ENCODE measurements at places on chromosomes 4 and X.

GRCh38 chrX:131277543-131278136, 11.5 kb downstream of the IGSF1 start:
- DNase-seq: no peak

DNA sequence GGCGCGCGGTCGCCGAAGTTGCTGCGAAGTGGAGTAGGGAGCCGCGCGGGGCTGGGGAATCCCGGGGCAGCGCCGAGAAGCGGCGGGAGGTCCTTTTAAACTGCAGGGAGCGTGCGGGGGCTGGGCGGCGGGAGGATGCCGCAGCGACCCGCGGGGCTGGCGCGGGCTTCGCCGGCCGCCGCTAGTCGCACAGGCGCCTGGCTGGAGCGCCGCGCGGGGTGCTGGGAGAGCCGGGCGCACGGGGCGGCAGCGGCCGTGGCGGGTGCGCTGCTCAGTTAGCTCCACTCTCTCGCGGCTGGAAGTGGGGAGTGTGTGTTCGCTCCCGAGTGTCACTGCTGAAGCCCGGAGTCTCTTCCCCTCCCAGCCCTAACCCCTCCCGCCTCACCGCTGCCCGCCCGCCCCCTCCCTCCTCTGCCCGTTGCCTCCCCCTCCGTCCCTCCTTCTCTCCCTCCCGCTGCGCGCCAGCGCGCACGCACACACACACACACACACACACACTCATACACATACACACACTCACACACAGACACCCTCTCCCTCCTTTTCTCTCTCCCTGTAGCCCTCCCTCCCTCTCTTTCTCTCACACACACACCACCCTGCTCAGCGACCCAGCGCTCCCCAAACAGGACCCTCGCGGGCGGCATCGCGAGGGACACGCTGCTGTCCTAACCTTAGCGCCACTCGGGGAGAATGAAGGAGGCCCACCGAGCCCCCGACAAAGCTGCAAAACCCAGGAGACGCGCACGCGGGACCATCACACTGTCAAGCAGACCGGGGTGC, at the start of gene NDNF:
Gene NDNF (minus strand): TSS at position 312 of the 780 bp plus-strand sequence. CDS start 26,698 bp downstream, outside the sequence.
- peak; percentile 35 for DNase-seq

DNA sequence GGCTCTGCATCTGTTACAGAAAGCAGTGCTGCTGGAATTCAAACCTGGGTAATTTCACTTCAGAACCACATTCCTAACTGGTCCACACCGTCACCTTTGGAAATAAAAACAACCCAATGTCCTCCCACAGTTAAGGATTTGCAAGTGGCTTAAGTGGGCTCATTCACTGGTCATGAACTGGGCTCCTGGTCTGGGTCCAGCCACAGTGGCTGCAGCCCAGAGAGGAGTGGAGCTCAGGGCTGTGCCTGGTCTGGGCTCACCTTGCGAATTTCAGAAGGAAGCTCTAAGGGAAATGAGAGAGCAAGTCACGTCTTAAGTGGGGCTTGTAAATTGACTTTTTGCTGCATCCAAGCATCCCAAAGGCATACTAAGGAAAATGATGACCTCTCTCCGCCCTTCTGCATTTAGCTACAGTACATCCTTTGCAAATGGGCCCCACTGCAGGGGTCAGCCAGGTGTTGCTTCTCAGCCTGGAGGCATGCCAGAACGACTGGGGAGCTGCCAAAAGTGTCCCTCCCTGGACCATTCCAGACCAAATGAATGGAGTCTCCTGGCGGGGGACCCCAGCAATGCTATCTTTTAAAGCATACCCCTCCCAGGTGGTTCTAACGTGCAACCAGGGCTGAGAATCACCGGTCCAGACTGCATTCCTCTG, 25.6 kb upstream of the CRMP1 start:
- DNase-seq: no peak

DNA sequence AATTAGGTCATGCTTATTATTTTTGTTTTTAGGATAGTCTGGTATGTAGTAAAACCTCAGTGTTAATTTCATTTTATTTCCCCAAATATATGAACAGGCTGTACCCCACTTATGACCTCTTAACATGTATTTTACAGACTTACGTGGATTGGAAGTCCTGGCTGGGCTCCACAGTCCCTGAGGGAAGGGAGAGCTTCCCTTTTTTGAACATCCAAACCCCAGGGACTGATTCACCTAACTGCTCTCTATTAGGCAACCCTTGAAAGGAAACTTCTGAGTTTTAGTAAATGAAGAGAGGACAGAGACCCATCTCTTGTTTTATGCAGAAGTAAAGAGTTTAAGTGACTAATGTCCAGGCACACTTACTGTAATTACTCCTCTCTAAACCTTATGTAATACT, 233.1 kb upstream of the SPRY1 start:
- no peak for DNase-seq

DNA sequence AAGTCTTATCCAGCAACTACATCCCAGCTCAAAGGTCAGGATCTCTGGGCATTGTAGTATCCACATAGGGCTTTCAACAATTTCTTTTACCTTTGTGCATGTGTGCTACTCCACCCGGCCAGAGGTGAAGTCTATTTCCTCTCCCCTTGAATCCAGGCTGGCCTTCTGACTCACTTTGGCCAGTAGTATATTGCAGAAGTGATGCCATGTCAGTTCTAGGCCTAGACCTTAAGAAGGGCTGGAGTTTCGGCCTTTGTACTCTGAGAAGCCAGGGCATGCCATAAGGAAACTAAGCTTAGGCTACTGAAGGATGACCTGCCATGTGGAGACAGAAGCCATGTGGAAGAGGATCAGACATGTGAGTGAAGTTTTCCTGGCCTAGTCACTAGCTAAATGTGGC, 191.2 kb upstream of the ATP6AP2 start:
- DNase-seq: no peak

DNA sequence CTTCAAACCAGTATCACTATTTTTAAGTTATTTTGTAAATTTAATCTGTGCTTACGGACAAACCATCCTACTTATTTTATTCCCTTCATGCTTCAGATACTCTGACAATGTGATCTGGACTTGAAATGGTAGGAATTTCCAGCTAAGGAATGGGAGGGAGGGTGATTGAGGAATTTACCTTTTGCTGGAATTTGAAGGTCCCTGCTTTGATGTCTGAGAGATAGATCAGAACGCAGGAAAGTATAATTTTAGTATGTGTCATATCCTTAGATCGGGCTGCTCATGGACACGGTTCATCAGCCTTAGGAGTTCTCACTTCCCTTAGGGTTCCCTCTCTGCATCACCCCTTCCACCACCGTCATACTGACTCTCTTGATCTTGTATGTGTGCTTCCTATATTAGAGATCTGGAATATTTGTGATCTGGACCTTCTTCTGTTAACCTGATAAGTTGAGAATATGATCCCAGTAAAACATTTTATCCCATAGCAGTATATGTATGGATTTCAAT, 16.8 kb downstream of the OCRL start:
- DNase-seq: no peak

DNA sequence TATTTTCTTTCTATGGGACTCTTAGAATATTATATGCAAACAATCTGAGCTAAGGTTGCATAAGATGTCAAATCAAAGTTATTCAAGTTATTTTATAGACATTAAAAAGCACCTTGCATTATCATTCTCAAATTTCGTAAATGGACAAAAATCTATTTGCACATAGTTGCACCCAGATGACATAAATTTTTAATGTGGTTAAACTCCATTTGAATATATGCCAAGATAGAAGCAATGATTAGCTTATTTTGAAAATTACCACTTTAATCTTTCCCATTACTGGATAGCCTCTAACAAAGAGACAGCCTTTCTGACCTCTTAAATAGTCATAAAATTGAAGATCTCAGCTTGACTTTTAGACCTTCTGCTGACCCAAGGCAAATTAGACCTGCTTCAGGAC, 386.8 kb downstream of the RAPGEF2 start:
- DNase-seq: no peak

DNA sequence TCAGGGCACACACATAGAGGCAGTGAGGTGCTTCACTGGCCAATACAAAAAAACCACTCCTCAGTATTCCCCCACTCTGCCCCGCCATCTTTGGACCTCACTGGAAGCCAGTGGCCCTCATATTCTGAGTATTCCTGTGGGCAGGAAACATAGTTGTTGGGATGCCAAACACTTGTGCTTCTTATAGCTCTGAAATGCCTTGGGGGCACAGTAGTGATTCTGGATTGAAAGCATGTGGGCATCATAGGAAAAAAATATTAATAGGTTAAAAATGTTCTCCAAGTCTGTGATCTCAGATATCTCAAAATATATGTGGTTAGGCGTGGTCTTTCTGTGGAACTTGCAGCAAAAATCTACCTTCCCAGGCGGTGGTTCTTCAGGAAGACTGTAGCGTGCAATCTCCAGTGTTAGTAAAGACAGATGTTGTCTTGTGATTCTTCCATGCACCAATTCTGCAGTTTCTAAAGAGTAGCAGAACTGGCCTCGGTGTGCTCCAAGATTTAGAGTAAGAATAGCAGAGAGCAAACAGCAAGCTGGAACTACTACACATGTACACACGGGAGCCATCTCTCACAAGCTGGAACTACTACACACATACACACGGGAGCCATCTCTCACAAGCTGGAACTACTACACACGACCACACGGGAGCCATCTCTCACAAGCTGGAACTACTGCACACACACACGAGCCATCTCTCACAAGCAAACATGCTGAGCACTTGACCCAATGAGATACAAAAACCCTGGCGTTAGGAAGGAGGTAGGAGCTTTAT, 8.0 kb upstream of the TENM3 start:
- no peak for DNase-seq

DNA sequence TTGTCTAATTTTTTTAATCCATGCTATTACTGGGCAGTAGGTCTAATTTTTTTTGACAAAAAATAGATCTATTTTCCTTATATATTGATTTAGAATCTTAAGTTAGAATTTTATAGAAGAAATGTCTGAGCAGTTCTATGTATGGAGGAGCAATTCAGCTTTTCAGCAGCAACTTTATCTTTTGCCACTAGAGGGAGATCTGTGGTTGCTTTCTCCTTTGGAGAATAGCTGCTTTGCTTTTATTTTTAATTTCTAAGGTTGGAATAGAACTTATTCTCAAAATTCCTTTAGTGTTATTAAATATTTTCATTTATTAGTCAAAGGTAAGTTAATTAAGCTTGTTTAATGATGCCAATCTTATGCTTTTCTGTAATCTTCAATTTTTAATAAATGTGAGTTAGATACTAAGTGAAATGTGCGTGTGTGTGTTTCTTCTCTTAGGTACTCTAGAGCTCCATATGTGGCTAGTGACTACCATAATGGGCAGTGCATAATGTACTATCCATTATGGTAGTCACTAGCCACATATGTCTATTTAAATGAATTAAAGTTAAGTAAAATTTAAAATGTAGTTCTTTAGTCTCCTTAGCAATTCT, 29.3 kb downstream of the FAM199X start:
- no peak for DNase-seq

GRCh38 chr4:38865445-38865844, 2.2 kb upstream of the FAM114A1 start:
- no peak for DNase-seq

- DNase-seq: no peak
Observed at GRCh38 chrX:24124244-24124799, 25.2 kb upstream of the ZFX start.

GRCh38 chr4:147799986-147800555, 68.2 kb downstream of the ARHGAP10 start:
- DNase-seq: peak; percentile 27

DNA sequence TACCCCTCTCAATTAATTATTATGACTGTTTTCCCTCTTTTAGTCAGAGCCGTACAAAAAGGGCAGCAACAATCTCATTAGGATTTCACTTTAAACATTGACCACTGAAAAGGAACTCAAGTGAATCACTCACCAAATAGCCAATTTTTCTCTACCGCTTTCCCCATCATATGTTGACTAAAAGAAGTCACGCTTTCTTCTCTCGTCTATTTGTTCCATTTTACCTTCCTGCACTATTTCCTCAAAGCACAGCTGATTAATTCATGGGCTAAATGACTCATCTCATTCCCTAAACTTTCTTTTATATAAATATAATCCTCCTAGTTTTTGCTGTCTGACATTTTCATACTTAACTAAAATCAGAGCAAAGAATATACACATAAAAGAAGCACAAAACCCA, 8.2 kb downstream of the MID1 start:
- DNase-seq: no peak

DNA sequence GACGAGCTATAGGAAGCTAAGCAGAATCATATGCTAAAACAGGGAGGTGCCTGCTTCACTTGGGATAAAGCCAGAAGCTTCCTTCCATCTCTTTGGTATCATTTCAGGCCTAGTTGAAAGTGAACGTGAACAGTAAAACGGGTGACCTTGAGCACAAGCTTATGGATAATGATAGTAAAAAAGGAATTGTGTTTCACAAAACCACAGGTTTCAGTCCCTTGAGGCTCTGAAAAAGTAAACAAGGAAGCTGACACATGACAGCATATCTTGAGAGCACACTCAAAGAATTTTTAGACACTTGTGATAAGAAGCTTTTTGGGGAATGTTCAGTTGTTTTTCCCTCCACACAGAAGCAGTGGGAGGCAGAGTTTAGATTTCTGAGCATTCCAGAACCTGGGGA, 286.1 kb downstream of the DCHS2 start:
- no peak for DNase-seq

DNA sequence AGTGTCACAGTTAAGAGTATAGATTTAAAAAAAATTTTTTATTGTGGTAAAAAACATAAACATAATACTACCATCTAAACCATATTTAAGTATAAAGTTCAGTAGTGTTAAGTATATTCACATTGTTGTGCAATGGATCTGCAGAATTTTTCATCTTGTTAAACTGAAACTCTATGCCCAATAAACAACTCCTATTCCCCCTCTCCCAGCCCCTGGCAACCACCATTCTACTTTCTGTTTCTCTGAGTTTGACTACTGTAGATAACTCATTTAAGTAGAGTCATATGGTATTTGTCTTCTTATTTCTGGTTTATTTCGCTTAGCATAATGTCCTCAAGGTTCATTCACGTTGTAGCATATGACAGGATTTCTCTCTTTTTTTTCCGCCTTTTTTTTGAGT, 112.4 kb downstream of the PTTG2 start:
- DNase-seq: peak; percentile 61

DNA sequence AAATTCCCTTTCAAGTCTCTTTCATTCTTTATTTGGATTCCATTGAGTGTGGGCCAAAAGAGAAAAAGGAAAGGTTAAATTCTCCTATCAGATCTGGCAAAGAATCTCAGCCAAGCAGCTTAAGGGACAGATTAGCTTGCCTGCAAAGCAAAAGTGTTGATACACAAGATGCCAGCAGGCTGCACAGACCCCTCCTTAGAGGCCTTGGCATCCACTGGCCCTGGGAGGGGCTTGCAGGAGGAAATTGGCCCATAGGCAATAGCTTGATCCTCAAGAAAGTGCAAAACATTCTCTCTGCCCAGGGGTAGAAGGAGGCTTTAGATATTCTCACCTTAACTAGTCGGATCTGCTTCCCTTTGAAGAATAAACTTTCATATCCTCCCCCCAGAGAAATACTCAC, 300.4 kb upstream of the CPEB2 start:
- DNase-seq: no peak

DNA sequence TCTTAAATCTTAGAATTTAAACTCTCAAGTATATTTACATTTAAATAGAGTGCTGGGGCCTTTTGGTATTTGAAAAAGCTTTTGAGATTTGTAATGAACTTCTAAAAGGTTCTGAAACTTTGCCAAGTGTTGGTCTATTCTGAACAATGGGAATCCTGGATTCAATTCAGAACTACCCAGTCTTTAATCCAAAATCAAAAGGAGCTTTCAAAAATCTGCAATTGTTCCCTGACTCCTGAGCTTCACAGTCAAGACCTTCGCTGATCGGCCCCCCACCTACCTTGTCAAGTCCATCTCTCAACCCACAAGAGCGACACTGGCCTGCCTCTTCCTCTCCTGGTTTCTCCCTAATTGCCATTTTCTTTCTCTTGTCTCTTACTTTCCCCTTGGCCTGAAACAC, 666.1 kb upstream of the BOD1L1 start:
- DNase-seq: no peak
